PC-9 (cell line): ENCODE measurements at places on chromosomes 13 and 19.

- DNase-seq = no peak
Measured at GRCh38 chr13:29782798-29783197, 67.6 kb downstream of the UBL3 start.

DNA sequence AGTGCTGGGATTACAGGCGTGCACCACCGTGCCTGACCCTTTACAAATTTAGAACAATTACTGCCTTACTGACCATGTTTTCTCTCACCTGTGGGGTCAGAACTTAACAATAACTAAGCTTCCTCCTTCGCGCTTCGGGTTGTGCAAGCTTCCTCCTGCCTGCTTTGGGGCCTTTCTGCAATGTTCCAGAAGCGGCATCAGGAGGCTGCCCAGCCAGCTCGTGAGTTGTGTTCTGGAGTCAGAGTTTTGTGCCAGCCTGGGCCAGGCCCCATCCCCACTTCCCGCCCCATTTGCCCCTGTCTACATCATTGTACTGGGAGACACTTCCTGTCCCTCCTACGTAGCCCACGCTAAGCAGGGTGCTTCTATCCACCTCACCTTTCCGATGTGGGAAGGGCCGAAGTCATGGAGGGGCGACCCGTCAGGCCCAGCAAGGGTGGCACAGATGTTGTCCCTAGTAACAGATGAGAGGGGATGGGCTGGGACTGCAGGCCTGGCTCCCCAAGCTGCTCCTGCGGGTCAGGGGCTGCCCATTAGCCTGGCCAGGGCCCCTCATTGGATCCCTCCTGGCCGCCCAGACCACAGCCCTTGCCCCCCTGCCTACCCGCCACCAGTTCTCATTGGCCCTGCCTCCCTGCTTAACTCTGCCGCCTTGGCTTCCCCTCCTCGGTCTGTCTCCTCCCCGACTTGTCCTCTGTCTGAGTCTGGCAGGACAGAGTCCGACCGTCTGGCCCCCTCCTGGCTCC is 13.4 kb downstream of the UHRF1 start:
- DNase-seq = no peak

- DNase-seq = no peak
Measured at GRCh38 chr19:35459414-35460082, 11.5 kb downstream of the FFAR2 start.

- no peak for DNase-seq
Measured at GRCh38 chr13:66875264-66875663, 354.9 kb downstream of the PCDH9 start.

DNA sequence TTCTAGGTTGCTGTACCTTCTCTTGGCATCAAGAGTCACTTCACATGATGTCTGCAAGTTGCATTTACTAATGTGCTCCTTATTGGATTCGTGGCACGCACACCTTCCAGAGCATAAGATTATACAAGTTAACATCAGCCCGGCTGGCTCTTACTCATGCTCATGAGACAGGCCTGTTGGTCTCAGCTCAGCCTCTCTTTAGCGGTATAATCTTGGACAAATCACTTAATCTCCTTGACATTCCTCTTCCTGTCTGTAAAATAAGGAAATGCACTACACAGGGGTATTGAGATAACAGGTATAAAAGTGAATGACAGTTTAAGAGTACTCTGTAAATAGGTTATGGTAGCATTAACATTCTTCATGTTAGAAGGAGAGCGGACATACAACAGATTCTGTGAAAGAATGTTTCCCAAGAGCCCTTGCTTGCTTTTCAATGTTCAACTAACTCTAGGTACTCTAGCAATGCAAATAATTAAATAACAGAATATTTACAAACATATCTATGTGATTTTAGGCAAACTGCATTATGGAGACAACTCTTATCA is 181.1 kb downstream of the FGF14 start:
- DNase-seq = no peak

DNA sequence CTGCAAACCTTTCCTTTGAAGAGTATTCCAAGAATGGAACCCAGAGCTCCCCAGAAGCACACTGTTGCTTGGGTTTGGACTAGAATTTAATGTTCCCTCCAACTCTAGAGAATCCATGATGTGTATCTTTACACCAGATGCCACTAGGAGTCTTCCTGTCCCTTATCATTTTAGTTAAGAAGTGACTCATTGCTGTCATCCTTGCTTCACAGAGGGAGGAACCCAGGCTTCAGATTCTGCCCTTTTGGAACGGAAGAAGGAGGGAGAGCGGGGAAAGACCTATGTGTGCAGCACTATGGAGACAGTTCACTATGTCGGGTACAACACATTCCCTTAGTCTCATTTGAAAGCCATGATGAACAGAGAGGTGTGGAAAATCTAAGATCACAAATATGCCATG is 2.1 kb upstream of the ATP12A start:
- DNase-seq = no peak

DNA sequence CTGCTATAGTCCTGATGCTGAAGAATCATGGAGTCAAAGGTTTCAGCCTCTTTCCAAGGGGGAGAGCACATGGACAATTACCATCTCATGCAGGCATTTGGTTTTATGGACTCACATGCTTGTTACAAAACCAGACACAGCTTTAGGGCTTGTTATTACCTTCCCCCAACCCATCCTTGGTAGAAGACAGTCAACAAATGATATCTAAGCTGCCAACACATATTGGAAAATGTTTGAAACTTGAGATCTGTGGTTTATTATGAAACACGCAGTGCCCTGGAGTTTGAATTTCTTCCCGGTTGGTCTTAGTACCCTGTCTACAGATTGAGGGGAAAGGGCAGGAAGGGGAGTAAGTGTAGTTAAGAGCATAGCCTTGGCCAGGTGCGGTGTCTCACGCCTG is 12.5 kb upstream of the CYP2A6 start:
- DNase-seq = peak; percentile 5

GRCh38 chr13:52651897-52652195 is 790 bp upstream of the SUGT1 start:
- no peak for DNase-seq

- no peak for DNase-seq
Measured at GRCh38 chr13:70469077-70469476, 360.8 kb upstream of the KLHL1 start.

- DNase-seq = no peak
Measured at GRCh38 chr19:3360421-3361383, 5.7 kb upstream of the NFIC start.

DNA sequence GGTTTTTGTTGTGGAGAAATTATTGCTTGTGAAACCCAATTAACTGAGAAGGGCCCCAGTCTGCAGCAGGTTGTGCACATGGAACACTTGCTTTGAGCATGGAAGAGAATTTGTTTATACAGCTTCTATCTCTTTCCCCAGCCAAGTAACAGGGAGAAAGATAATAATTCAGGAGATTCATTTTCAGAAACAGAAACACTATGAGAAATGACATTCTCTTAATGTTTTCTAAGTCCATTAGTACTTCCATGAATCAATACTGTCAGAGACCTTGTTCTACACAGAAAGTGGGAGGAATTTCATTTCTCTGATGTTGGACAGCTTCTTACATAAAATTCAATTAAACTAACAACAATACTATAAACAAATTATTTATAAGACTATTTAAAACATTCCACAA is 446.3 kb downstream of the KLF12 start:
- no peak for DNase-seq

DNA sequence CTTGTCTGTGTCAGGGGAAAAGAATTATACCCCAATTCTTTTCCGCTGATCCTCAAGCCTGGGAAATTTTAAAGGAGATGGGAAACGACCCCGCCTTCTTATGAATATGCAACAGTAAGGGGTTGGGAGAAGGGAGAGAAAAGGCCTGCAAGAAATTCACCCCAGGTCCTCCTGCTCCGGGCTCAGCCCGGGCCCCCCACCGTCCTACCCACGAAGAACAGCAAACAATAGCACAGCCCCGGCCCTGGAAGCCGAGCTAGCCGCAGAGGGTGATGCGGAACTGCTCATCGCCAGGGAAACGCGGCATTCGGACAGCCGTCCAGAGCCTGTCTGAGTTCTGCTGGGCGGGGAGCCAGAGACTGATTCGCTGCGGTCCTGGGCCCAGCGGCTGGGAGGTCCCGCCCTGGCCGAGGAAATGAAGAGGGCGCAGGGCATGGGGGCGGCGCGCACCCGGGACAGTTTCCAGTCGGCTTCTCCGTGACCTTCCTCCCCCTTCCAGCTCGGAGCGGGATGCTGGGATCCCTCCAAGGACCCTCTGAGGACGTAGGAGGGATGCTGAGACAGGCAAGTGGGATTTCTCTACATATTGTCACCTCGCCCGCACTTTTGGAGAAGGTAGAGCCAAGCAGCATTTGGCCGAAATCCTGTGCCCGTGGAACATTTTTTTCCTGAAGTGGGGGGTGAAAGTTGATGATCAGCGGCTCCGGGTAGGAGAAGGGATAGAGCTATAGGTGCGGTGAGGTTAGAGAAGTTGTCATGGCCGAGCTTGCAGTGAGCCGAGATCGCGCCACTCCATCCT is 82.3 kb upstream of the C1QTNF9B start:
- no peak for DNase-seq

DNA sequence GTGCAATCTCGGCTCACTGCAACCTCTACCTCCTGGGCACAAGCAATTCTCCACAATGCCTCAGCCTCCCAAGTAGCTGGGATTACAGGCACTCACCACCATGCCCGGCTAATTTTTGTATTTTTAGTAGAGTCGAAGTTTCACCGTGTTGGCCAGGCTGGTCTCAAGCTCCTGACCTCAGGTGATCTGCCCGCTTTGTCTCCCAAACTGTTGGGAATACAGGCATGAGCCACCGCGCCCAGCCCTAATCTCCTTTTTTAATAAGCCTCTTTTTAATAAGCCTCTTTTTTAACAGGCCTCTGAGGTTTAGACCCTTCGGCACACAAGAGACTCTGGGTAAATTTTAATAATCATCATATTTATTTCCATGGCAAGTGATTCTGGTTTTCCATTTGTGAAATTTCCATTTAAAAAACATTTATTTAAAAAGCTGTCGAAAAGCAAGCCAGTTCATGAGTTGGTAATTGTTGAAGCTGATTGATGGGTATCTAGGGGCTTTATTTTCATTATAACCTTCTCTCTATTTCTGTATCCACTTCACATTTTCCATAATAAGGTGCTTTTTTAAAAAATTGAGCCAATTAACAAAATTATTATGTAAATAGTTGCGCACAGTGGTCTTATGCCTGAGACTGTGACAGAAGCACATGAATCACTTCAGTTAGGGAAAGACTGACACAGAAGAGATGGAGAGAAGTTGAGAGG is 11.8 kb downstream of the POU2F2 start:
- DNase-seq = no peak

DNA sequence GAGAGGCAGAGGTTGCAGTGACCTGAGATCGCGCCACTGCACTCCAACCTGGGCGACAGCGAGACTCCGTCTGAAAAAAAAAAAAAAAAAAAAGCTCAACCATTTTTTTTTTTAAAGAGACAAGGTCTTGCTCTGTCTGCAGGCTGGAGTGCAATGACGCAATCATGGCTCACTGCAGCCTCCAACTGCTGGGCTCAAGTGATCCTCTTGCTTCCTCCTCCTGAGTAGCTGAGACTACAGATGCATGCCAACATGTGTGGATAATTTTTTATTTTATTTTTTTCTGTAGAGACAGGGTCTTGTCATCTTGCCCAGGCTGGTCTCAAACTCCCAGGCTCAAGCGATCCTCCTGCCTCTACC is 10.3 kb downstream of the EHD2 start:
- peak; percentile 58 for DNase-seq

DNA sequence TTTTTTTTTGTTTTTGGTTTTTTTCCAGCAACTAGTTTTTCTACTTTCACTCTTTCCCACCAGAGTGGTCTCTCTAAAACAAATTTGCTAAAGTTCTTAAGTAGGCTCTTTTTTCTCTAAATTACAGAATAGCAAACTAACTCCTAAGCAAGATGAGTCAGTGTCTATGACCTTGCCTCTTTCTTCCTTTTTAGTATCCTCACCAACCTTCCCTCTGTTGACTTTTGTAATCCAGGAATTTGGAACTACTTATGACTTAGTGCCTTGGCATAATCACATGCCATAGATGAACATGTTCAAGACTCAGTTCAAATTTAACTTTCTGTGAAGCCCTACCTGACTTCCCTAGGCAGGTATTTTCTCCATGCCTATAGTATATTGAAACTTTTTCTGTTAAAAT is 32.3 kb upstream of the AKAP11 start:
- no peak for DNase-seq

DNA sequence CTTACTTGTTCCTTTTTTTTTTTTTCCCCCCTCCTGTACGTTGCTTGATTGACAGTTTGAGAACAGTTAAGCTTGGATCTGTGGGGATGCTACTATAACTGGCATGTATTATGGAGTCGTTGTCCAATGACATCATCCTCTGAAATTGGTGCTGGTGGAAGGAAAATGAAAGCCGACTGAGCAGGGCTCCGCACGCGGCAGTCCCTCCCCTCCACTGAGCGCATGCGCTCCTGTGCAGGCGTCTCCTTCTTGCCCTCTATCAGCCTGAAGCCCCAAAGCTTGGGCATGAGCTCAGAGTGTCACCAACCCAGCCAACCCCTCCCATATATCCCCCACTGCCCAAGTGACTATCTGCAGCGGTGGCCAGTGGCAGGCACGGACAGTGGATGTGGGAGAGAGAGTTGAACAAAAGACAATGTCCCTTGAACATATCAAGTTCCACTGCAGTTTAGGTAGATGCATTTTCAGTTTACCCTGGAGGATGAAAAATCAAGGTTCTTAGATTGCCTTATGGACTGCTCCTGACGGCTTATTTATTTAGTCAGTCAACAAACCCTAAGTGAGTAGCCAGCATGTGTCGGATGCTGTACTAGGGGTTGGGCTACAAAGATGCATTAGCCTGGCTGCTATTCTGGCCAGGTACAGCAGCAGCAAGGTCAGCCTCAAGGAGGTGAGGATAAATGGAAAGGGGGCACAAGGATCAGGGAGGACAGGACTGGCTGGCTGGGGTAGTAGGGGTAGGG is 20.8 kb downstream of the MBNL2 start:
- DNase-seq = no peak

DNA sequence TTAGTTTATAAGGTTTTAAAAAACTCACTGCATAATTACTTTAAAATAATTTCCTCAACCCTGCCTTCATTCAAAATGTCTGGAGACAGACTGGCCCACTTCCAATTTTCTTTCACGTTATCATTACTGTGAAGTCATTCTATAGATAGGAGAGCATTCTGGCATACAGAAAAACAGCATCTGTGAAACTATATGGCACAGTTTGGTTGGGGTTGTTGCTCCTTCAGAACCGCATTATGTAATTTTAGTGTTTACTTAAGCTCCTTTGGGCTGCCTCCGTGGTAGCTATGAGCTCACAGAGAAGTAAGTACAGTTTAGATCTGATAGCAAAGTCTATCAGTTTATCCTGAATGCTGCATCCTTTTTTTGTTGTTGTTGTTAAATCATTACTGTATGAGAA is 104.3 kb downstream of the KCNRG start:
- no peak for DNase-seq

- DNase-seq = no peak
Measured at GRCh38 chr13:49220036-49220855, at the start of gene MLNR. Gene MLNR (plus strand): TSS chr13:49220338. CDS start chr13:49220338, 0 bp downstream.

- DNase-seq = no peak
Measured at GRCh38 chr13:93769607-93770006, 543.0 kb downstream of the GPC6 start.

- DNase-seq = no peak
Measured at GRCh38 chr13:99859178-99860177, 112.1 kb downstream of the ZIC5 start.
